Activated B cell treated with CpG ODN at 0.5 μM for 24 hours (primary cell): ENCODE measurements at places on chromosomes 7 and 10. TPM values are rescaled to one million over a fixed set of nuclear protein-coding genes. Genes with fewer than 3 reads are reported as not detected.

GRCh38 chr10:63103971-63104409, 29.1 kb upstream of the NRBF2 start:
- no peak for DNase-seq

DNA sequence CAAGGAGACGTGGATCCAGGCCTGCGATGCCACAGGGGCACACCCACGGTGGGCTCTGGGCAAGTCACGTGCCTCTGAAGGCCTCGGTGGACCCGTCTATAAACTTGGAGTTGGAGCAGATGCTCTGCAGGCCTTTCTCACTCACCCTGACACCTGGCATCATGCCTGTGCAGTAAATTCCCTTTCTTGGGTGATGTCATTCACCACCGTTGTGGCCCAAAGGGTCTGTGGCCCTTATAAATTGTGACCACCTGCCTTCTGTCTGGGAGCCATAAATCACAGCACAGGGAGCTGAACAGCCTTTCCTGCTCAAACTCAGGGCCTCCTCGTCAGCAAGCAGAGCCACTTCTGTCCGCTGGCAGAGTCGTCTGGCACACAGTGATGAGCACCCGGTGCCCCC, 52.2 kb downstream of the GPAM start:
- DNase-seq, result no peak

DNA sequence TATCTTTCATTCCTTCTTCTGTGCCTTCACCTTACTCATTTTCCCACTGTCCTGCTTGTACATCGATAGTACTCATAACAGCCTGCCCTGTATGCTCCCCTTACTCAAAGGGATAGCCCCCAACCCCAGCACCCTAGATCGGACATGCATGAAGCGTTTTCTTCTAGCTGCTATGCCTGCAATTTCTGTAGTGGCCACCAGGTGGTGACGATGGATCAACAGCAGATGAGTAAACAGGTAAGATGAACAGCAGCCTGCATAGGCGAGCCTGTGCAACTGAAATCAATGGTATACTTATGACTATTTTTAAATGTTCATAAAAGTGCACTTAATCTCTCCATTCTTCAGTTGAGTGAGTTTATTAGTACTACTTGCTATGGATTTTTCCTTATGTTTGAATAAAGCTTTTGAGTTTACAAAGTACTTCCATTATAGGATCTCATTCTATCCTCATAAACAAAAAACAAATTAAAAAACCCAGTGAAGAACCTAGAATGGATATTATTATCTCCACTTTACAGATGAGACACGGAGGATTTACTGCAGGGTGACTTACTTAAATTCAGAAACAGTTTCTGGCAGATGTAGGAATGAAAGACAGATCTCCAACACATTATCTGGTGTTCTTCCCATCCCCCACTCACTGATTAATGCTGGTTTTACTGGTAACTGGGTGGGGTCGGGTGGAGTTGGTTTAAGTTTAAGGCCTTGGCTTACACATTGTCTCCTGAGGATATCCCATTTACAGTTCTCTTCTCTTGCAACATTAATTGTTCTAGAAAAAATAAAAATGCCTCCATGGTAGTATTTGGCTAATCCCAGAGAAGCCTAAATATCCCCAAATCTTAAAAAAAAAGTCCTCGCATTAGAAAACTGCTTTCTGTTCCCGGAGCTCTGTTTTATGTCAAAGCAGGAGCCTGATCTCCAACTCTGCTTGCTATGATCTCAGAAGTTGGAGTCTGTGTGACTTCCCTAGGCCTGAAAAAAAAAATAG, 222.1 kb downstream of the GLI3 start:
- DNase-seq, result no peak

Gene AZGP1
- total RNA-seq, result not detected in 2 replicates

DNA sequence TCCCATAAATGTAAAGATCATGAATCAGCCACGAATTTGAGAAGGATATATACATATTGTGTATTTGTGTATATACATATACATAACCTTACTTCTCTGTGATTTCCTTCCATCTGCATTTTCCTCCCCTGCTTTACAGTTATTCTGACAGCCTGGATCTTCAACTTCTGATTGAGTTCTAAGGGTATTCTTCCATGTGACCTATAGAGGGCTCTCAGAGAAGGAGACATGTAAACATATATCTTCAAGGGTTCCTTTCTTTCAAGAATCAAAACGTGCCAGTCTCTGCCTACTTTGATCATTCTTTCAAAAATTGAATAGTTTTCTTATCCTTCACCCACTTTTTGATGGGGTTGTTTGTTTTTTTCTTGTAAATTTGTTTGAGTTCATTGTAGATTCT, 453.7 kb upstream of the POT1 start:
- DNase-seq, result no peak

DNA sequence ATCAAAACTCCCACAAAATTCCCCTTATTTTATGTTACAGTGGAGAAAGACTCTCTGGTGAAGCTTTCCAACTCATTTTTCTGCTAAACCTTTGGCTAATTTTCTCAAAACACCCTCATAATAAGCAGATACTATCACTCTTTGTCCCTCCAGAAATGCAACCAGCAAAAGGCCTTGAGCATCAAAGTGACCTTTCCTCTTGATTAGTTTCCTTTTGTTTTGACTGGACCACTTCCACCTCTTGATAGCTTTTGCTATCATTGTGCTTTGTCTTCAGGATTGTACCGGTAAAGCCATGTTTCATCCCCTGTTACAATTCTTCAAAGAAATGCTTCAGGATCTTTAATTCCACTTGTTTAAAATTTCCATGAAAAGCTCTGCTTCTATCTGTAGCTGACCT, 115.1 kb upstream of the SLC13A1 start:
- no peak for DNase-seq

DNA sequence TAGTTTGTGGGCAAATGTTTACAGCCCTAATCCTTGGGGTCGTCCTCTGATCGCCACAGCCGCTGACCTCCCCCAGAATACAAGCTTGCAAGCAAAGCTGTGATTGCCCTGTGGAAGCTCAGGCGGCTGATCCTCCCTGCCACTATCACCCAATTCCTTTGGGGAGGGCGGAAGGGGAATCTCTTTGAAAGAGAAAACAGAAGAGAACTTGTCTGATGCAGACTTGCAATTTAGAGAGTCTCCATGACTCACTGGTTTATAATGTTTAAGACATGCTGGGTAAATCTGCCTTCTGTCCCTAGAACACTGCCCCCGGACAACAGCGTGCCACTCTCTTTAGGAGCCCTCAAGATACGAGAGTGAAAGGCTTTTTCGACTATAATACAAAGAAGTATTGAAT, 75.5 kb downstream of the NRP1 start:
- DNase-seq, result no peak

Gene SPAM1
- total RNA-seq, result not detected in 2 replicates

Gene OR6V1
- not detected in 2 replicates for total RNA-seq

Gene MEIG1
- total RNA-seq, result 0.49 and 0.54 TPM in 2 replicates

Gene CUZD1
- 2.2 and 2.5 TPM in 2 replicates for total RNA-seq

- DNase-seq, result no peak
These were observed 28.1 kb downstream of the ELFN1 start for GRCh38 chr7:1698201-1698600.

Gene HECW1
- total RNA-seq, result not detected in 2 replicates

- no peak for DNase-seq
These were observed 7.6 kb downstream of the BPGM start for GRCh38 chr7:134654104-134654775.

GRCh38 chr7:157502701-157503111, 165.9 kb downstream of the DNAJB6 start:
- DNase-seq, result no peak

Gene AKR1C3
- total RNA-seq, result not detected in 2 replicates

- DNase-seq, result no peak
These were observed 65.1 kb downstream of the MET start for GRCh38 chr7:116736927-116737715.

- DNase-seq, result no peak
These were observed 1.3 kb downstream of the TSPAN13 start for GRCh38 chr7:16754856-16755317.

DNA sequence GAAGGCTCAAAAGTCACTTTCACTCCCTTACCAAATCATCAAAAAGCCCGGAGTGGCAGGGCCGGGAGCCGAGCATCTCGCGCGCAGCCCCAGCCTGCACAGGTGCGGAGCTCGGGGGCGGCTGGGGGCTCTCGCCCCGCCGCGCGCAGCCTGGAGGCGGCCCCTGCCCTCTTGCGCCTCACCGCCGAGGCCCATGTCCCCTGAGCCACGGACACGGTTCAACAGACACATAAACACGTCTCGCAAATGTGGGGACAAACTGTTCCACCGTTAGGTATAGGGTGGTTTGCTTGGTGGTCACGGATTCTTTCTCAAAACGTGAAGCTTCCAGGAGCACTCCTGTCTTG, 700 bp downstream of the GSAP start:
- peak; percentile 65 for DNase-seq

DNA sequence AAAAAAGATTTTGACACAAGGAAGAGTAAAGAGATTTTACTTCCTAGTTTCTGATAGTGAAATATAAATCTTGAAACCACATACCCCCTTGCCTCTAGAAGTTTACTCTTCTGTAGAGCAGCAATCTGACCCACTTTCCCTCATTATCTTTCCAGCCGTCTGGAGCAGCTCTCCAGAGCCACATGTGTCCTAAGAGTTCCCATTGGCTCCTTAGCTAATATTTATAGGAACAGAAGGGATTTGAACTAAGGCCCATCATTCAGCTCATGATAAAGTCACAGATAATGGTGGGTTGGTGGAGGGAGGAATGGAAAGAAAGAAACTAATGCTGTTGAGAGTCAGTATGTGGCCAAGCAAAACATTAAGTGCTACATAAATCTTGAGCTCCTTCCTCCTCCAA, 121.8 kb downstream of the INHBA start:
- no peak for DNase-seq

GRCh38 chr10:119286516-119286915, 79.1 kb downstream of the GRK5 start:
- DNase-seq, result no peak

DNA sequence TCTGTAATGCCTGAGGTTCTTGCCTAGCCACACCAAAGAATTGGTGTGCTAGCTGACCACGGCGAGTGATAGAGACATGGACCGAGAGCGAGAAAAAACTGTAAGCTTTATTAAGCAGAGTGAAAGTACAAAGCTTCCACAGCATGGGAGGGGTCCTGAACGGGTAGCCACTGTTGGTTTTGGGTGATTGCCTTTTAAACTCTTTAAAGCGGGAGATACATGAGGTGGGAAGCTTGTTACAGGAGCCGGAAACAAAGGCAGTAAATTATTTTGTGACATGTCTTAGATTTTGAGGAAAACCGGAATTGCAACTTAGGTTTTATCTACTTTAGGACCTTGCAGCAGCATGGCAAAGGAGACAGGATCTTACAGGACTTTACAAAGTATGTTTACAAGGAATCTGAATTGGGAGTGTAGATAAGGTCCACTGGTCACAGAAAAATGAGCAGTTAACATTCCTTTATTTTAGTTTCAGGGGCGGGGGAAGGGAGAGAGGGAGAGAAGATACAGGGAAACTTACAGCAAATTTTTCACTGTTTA, 252.7 kb upstream of the MBL2 start:
- no peak for DNase-seq

Gene PNLIP
- not detected in 2 replicates for total RNA-seq
